ENCODE measurements at places on chromosomes 11 and 22.

GRCh38 chr11:22753416-22753815 lies 76.2 kb downstream of the SVIP start:
- DNase-seq, result no peak

DNA sequence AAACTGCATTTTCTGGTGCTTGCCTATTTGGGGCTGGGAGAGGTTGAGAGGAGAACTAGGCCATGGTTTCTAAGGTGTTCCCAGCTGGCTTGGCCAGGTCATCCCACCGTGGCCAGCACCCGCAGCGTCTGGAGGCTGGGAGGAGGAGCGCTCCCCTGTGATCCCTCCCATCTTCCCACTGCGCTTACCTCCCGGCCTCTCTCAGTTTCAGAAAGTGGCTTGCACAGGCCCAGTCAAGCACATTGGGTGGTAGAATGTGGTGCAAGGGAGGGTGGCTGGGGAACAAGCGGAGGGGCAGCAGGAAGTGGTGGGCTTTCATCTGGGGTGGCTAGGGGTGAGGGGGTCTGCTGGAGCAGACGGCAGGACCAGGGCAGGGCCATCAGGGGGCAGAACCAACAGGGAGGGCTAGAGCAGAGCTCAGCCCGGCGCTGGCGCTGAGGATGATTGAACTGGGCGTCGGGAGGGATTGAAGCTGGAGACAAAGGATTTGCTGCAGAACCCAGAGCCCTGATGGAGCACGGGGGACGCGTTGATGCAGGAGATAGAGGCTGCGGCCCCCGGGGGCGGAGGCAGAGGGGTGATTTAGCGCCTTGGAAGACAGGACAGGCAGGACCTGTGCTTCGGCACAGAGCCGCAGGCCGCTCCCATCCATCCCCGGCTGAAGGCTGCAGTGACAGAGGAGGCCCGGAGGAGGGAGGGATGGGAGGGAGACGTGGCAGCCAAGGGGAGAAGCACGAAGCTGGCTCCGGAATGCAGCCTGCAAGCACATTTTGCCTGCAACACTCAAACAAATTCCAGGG lies 76.0 kb downstream of the TRIM29 start:
- no peak for DNase-seq

- DNase-seq, result no peak
These were observed 74.5 kb downstream of the FAM76B start for GRCh38 chr11:95714843-95715776.

DNA sequence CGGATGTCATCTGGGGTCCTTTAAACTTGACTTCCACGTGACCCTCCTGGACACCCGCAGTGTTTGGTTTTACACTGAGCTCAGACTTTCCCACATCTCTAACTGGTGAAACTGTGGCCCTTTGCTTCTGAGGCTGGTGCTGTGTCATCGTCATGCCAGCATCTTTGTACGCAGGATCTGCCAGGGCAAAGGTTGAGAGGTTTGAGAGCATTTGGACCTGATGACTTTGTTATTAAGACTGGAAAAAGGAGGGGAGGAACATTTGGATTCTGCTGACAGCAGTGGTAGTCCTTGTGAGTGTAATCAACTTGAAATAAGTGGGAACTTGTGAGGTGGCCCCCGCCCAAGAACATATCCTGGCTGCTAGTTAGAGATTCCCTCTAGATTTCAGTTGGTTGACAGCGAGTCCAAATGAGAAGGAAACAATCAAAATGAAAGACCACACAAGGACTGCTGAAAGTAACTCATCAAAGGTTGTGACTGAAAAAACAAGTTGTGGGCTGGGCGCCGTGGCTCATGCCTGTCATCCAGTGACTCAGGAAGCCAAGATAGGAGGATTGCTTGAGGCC lies 102.5 kb downstream of the KIAA1671 start:
- DNase-seq, result no peak

DNA sequence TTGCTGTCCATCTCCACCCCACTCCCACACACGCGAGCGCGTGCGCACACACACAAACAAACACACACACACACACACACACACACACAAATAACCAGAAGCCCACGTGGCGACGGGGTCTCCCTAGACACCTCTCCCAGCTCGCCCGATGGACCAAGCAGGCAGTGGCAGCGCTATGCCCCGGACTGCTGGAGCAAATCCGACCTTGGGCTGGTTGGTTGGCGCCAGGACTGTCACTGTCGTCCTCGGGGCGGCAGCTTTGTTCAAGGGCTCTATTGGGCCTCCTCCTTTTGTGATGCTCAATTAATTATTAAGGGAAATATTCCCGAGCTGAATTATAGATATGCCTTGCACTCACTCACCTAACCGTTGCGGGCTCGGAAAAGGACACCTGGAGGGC lies 1.7 kb upstream of the KCNA4 start:
- no peak for DNase-seq

- DNase-seq, result no peak
These were observed 14.6 kb upstream of the STK33 start for GRCh38 chr11:8608652-8609051.

DNA sequence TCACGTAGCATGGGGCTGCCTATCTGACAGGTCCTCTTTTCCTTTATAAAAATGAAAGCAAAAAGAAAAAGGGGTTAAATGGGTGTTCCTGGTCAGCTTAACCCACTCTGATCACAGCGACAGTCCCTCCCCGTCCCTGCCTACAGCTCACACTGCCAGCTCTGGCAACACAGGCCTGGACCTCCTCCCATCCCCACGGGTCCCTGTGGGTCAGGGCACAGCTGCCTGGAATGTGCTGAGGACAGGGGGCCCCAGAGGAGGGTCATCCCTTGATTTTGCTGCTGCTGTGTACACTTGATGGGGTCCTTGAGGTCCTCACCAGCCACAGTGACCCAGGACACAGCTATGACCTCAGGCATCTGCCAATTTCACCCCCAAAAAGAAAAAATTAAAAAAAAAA lies 29.6 kb upstream of the CYP2D6 start:
- DNase-seq, result no peak

GRCh38 chr11:133956650-133957633 lies at the start of gene IGSF9B:
Gene IGSF9B, minus strand, starts transcription at chr11:133956968. Its CDS starts 214 bp downstream, at chr11:133956754.
- peak; percentile 87 for DNase-seq

DNA sequence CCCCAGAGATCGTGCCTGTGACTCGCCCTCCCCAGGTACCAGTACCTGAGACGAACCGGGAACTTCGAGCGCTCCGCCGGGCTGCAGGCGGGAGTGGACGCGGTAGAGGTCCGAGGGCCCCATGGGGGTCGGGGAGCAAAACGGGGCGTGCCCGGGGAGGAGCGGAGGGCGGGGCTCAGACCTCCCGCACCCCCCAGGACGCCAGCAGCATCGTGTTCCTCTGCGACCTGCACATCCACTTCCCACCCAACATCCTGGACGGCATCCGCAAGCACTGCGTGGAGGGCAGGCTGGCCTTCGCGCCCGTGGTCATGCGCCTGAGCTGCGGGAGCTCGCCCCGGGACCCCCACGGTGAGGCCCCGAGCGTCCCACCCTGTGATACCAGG lies 10.8 kb downstream of the B4GALNT4 start:
- no peak for DNase-seq

All from activated T-cell treated with anti-CD3 and anti-CD28 coated beads for 4 hours (primary cell).